ENCODE measurements at places on chromosomes 11 and 22. TPM values are rescaled to one million over a fixed set of nuclear protein-coding genes. Genes with fewer than 3 reads are reported as not detected.

Gene CASP5
- not detected for total RNA-seq

Gene NFAM1
- 0.17 TPM for total RNA-seq

Gene TTLL12
- total RNA-seq = 21.4 TPM

Gene FIBIN
- total RNA-seq = 0.75 TPM

Gene KBTBD4
- 11.9 TPM for total RNA-seq

Gene SLC22A6
- total RNA-seq = not detected

Gene TESMIN
- 1.7 TPM for total RNA-seq

Gene PRAME
- not detected for total RNA-seq

Gene NXPE4
- total RNA-seq = not detected

GRCh38 chr11:17578296-17578695 is 31.2 kb downstream of the OTOG start:
- DNase-seq = no peak

DNA sequence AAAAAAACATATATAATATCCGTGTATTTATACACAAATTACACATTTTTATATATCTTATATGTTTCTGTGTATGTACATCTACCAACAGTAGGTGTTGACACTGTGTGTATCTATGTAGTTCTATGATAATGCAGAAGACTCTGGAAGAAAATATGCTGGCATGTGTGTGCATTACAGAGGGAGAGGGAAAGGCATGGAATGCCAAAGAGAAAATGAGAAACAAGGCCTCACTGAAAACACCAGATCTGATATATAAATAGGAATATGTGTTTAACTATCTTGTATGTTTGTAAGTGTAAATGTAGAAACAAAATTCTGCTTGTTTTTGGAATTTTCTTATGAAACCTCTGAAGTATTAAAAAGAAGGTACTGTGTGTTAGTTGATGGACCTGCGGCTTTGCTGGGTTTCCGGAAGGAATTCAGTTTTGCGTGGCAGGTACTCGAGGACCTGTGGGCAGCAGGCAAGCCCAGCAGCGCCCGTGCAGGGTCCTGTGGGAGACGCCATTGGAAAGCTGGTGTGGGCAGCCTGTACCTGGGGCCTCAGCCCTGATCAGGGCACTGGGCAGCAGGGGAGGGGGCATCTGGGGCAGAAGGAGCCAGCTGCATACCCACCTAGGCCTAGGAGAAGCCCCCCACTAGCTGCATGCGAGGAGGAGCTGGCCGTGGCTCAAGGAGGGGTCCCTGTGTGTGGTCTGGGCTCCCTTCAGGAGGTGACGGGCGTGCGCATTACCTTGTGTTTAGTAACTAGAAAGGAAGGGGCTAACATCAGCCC is 7.6 kb upstream of the TRMU start:
- no peak for DNase-seq

DNA sequence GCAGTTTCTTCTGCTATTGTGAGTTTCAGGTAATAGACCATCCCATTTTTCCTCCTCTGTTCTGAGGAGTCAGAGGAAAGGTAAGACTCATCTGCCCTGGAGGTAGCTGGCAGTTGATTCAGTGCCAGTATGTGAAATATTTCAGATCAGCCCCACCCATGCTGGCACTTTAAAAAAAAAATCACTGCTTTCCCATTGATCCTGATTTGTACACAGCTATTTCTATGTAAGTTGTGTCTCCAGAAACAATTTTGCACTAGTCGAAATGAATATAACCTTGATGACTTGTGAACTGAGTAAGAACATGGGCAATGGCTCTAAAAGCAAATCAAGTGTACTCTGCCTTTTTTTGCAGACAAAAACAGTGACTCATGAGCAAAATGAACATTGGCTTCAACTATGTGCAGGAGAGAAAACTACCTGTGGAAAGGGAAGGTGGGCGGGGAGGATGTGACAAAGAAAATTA is 82.0 kb upstream of the OR5AK2 start:
- DNase-seq = no peak

DNA sequence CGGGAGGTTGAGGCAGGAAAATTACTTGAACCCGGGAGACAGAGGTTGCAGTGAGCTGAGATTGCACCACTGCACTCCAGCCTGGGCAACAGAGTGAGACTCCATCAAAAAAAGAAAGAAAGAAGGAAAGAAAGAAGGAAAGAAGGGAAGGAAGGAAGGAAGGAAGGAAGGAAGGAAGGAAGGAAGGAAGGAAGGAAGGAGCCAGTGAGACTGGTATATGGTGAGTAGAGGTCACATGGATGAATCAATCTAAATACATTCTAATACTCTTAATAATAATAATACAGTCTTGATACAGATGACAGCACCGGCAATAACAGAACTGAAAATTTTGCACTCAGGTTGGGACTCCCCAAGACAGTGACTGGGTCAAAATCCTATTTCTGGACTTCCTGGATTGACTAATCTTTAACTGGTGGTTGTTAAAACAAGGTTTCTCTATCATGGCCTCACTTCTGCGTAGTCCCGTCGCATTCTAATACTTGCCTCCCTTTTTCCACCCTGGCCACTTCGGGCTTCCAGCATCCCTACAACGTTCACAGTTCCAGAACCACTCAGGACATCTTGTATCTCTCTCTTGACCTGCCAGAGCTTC is 53.5 kb upstream of the EIF3M start:
- no peak for DNase-seq

GRCh38 chr11:15127341-15127740 is 12.6 kb downstream of the INSC start:
- DNase-seq = peak; percentile 58

GRCh38 chr11:115222863-115223530 is 281.2 kb downstream of the CADM1 start:
- no peak for DNase-seq

GRCh38 chr22:35580351-35581022 is 36.6 kb downstream of the MB start:
- no peak for DNase-seq

GRCh38 chr22:30266445-30267381 is at the start of gene OSM:
OSM (minus strand) TSS chr22:30266851; CDS start chr22:30266799, 52 bp downstream.
- no peak for DNase-seq

DNA sequence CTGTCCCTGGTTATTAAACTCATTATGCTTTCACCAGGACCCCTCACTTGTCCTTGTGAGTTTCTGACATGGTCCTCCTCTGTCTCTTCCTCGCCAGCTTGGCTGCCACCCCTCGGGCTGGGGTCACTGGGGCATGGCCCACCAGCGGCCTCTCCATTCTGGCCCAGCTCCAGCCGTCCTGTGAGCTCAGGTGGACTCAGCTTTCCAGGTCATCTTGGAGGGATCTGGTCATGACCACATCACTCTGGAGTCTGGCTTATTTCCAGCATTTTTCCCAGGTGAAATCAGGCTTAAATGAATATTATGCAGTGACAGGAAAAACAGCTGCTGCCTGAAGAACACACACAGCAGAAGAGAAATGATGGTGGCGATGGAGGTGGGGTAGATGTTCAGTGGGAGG is 224.5 kb downstream of the ADAMTS15 start:
- DNase-seq = peak; percentile 52

- no peak for DNase-seq
Observed at GRCh38 chr11:30815619-30816018, 229.5 kb upstream of the MPPED2 start.

GRCh38 chr11:66454247-66454646 is 12.5 kb upstream of the PELI3 start:
- peak; percentile 6 for DNase-seq

DNA sequence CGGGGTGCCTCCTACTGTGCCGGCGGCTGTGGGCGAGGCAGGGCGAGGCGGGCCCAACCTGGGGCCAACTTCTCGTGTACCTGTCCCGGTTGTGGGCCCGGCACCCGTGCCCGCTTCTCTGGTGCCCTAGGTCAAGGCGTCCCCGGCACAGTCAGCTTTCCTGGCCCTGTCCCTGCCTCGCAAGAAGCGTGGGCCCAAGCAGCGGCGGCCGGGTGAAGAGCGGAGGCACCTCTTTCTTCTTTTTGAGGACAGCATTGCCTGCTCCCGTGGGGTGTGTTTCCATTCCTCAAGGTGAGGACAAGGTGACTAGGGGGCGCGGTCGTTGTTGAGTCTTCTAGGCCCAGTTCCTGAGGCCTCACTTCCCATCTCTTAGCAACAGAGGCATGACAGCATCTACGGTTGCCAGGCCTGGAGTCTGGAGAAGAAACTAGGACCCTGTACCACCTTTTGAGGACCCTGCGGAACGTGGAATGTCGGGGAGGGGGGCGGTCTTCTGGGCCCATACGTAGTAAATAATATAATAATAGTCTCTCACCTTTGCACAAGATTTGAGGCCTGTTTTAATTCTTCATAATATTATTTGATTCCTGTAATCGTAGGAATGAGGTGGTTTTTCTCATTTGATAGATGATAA is 418 bp downstream of the ACO2 start:
- DNase-seq = no peak

DNA sequence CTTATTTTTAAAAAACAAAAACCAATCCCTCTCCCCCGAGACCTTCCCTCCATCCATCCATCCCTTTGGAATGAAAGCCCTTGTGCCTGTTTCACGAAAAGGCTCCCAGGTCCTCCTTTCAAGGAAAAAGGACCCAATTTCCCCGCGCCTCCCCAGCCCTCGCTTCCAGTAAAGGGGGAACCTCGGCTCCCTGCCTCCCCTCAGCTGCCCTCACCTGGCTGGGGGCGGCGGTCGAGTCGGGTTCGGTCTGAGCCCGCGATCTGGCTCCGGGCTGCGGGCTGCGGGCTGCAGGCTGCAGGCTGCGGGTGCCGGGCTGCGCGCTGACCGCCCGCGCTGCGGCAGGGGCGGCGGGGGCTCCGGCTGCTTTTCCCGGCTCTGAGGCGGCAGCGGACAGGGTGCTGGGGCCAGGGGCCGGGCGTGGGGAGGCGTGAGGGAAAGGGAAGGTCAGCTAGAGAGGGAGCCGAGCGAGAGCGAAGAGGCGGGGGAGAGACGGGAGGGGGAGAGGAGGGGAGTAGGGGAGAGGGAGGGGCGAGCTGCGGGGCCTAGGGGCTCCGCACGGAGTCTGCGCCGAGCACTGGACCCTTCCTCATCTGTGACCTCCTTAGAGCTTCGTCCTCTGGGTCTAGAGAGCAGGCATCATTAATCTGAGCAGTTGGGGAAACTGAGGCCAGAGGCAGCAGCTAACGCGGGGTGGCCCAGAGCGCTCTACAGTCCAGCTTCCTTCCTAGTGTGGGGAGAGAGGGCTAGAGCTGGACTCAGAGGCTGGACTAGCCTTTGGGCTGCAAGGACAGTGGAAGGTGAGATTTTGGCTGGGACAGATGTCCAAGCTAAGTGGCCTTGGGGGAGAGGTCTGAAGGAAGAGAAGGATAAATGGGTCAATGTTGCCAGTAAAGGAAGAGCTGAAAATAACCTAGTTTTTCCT is at the start of gene C1QTNF4:
Gene C1QTNF4 (minus strand): TSS at position 478 of the 922 bp plus-strand sequence. CDS start 3,601 bp downstream, outside the sequence.
- DNase-seq = no peak

GRCh38 chr11:61173456-61173855 is 12.2 kb upstream of the VPS37C start:
- no peak for DNase-seq

GRCh38 chr22:23689414-23689813 is 1.4 kb upstream of the RGL4 start:
- no peak for DNase-seq

GRCh38 chr11:92297567-92298553 is 73.2 kb downstream of the FAT3 start:
- no peak for DNase-seq

DNA sequence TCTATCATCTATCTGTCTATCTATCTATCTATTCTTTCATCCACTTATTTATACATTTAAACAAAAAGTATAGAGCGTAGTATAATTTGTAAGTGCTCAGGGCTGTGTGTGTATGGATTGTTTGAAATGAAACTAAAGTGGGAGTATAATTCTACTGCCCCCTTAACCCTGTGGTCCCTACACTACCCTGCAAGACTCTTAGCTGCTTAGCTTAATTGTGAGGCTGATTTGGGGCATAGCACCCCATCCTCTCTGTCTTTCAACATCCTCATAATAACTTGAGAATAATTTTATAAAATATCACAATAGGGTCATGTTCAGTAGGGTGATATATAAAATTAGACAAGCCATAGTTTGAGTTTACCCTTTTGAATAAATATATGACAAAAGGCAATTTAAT is 11.6 kb downstream of the OR51B4 start:
- DNase-seq = no peak

DNA sequence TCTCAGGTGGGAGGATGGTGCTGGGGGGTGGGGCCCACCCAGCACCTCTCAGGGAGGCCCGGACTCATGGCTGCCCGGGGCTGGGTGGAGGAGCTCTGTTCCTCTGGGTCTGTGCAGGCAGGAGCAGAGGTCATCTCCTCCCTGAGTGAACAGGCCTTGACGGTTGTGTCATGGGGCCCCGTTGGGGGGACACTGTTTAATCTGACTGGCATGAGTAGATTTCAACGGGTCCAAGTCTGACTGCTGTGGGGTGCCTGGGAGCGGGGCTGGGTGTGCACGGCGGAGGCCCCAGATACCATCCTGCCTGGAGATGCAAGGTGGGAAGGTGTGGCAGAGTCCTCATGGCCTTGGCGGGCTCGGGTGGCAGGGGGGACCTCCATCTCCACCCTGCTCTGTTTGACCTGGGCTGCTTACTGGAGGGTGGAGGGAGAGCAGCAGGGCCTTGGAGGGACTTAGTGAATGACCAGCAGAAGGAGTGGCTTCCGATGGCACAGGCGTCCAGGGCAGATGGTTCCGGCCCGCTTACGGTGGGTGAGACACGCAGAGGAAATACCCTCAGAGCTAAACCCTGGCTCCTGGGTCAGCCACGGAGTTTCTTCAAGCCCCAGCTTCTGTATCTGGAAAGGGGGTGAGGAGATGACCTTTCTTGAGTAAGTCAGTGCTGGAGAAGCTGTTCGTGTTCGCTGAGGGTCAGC is 48.7 kb downstream of the SMIM38 start:
- no peak for DNase-seq

GRCh38 chr11:91998481-91998880 is 226.1 kb upstream of the FAT3 start:
- no peak for DNase-seq

Data from astrocyte (in vitro differentiated cells and primary cell).